ENCODE measurements at places on chromosomes 13 and 19.

DNA sequence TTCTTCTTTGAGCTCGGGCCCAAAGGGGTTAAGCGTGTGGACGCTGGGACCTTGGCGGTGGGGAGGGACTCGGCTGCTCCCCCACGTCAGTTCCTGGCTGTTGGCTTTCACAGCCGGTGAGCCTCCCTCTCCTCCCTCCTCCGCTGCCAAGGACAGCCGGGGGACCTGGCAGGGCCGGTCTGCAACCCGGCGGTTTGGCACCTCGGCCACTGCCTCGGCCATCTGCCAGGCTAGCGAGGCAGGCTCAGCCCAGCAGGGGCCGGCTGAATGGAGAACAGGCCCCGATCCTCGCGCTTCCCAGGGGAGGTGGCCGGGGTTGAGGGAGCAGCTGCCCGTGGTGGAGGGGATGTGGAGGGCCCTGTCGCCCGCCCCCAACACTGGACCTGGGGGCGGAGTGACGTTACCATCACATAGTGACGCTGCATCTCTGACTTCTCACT, 5.0 kb downstream of the TLE5 start:
- no peak for DNase-seq

- DNase-seq = no peak
Measured at GRCh38 chr13:46896341-46897137, at the start of gene HTR2A. TSS of gene HTR2A (minus strand) at chr13:46897053. CDS start at chr13:46895906, 1,147 bp downstream.

DNA sequence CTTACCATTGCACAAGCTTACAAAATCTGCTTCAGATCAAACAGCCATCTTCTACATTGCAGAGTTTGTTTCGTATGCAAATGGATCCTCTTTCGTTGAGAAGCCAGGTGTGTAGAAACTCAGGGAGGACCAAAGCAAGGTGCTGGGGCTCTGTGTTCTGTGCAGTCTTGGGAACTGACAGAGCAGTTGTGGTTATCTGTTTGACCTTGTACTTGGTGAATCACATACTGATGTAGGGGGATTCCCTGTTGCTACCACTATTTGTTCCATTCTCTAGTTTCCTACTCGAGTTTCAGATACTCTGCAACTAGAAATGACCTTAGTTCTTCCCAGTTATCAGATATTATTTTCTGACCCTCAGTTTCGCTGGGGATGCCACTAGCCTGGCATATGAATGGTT, 95.2 kb upstream of the CLDN10 start:
- DNase-seq = no peak

DNA sequence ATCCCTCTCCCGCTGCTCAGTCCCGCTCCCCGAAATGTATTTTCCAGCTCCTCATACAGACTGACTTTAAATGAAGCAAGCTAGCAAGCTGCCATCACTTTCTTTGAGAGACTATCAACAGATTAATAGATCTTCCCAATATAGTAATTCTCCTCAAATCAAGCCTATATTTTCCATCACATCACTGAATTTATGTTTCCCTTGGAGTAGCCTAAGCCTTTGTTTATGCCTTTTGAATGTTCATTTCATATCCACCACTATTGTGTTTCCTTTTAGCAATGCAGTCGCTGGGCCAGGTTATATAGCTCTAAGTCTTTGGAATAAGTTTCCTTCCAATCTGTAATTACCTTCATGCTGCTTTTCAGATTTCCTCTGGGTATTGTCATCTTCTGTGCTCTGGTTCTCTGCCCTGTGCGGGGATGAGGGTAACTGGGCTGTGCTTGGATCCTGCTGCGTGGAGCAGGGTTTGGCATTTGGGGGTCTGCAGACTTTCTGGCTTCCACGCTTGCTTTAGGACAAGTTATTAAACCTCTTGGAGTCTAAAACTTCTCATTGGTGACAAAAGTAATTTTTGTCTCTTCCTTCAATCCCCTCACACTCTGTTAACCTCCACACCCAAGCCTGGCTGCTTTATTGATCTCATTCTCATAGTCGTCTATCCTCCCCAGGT, 256.9 kb downstream of the DLEU7 start:
- no peak for DNase-seq

All from activated naive CD8-positive, alpha-beta T cell treated with anti-CD3 and anti-CD28 coated beads, Interleukin-2, amount 50 U/mL, for 16 hours (primary cell).